ENCODE measurements at places on chromosomes 5 and 9. TPM values are rescaled to one million over a fixed set of nuclear protein-coding genes. Genes with fewer than 3 reads are reported as not detected.

GRCh38 chr5:14396066-14396465, 185.5 kb upstream of the OTULINL start:
- no peak for DNase-seq

GRCh38 chr5:138459311-138459933, 5.9 kb upstream of the EGR1 start:
- DNase-seq = no peak

- DNase-seq = no peak
Observed at GRCh38 chr9:35756275-35757225, 2.5 kb upstream of the MSMP start.

Gene NTRK2
- total RNA-seq = 0.16 TPM
